Naive thymus-derived CD8-positive, alpha-beta T cell (primary cell): ENCODE measurements at places on chromosomes 16 and 17. TPM values are rescaled to one million over a fixed set of nuclear protein-coding genes. Genes with fewer than 3 reads are reported as not detected.

MRM3 gene
- 26.2 TPM for total RNA-seq

SIAH1 gene
- 22.8 TPM for total RNA-seq

MT1A gene
- not detected for total RNA-seq

NTN3 gene
- total RNA-seq = not detected

HBA2 gene
- total RNA-seq = not detected

GAS7 gene
- 1.6 TPM for total RNA-seq
